ENCODE measurements at places on chromosomes 2 and 18.

DNA sequence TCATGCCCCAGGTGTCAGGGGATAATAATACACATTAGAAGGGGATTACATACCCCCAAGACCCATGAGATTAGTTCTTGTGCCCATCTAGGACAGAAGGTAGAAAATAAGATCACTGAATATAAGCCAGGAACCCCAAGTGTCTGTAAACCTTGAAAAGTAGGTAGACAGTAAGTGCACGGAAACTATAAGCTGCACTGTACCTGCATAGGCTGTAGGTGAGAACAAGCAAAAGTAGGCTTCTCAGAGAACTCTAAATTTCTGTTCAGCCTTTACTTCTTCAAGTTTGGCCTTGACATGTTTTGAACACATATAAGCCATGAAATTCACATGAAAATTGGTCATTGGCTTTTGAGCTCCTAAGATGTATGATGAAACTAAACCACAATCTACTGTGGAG is 113.0 kb upstream of the FSIP2 start:
- DNase-seq: no peak

GRCh38 chr2:58006256-58006951 is 40.2 kb upstream of the VRK2 start:
- no peak for DNase-seq

DNA sequence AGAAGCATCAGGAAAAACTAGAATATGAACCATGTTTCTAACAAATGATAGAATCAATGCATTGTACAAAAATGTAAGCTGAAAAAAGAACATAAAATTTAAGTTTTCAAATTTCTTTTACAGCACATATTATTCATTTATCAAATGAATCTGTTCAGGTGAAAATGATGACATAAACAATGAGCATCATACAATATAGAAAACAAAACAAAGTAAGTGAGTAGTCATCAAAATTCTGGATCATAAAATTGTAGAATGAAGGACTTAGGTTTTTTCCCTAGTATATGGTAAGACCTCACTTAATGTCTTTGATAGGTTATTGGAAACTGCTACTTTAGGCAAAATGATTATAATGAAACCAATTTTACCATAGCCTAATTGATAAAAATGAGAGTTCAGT is 427.0 kb upstream of the KCNH7 start:
- no peak for DNase-seq

DNA sequence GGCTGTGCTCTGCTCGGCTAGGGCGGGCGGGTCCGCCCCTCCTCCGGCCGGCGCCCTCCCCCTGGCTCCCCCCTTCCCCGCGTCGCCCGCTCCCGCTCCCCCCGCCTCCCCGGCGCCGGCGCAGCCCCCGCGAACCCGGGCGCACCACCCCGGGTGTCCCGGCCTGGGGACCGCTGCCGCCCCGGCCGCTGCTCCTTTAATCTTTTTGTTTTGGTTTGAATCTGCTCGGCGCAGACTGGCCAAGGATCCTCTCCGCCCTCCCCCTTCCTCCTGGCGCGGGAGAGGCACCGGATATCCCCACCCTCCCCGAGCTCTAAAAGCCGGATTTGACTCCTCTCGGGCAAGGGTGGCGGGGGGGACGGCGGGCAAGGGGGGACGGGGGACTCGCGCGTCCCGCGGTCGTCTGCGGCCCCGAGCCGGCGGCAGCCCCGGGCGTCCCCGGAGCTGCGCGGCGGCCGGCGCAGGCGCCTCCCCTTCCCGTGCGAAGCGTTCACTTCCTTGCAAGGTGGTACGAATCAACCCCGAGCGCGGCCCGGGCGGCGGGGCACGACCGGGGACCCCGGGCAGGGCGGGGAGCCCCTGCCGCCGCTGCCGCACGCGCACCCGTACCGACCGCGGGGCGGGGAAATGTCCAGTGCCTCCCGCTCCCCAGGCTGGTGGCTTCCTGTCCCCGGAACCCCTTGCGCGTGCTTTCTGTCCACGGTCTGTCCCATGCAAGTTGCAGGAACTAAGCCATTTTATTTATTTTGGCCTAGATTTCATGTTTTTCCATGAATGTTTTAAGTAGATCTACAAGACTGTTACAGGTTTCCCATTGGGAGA is at the start of gene PTGR3:
PTGR3 (minus strand) TSS at position 11 of the 822 bp plus-strand sequence. CDS start 81 bp downstream, outside the sequence.
- peak; percentile 35 for DNase-seq

- DNase-seq: no peak
Observed at GRCh38 chr2:33529771-33530481, 53.5 kb downstream of the RASGRP3 start.

All from NCI-H2029 (cell line).